Stimulated activated CD4-positive, alpha-beta T cell treated with anti-CD3 and anti-CD28 coated beads, Interleukin-1b, Interleukin-23, amount 100 ng/mL, for 1 hour (primary cell): ENCODE measurements at places on chromosomes 13 and 19.

DNA sequence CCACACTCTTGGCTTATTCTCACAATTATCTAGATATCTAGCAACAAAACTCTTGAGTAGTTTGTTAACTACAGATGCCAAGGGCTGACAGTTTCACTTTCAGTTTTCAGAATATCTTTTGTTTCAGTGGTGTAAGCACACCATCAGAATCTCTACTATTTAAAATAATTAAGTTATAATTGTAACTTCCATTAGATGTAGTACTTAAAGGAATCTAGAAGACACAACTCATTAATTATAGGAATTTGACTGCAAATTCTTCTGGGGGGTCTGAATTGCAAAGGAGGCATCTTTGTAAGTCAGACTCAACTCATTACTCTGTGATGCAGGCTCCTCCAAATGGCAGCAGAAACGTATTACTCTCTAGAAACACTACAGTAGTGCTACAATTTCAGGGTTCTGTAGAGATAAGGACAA lies 44.9 kb upstream of the USPL1 start:
- no peak for DNase-seq

DNA sequence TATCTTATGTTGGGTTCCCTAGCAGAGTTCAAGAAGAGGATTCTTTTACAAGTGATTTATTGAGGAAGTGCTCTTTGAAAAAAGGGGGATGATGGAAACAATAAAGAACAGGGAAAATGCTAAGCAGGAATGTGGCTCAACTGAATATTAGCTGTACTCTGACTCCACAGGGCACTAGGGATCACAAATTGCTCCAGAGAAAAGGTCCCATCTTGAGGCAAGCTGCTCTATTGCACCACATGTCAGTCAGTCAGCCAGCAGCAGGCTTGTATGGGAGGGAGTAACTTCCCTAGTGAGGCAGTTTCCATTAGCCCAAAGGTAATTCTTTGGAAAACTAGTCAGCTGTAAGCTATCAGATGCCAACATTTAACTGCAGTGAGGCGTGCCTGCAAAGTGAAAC lies 73.3 kb upstream of the FNDC3A start:
- no peak for DNase-seq

GRCh38 chr19:42253245-42254088 lies 1.5 kb downstream of the ERF start:
- no peak for DNase-seq

DNA sequence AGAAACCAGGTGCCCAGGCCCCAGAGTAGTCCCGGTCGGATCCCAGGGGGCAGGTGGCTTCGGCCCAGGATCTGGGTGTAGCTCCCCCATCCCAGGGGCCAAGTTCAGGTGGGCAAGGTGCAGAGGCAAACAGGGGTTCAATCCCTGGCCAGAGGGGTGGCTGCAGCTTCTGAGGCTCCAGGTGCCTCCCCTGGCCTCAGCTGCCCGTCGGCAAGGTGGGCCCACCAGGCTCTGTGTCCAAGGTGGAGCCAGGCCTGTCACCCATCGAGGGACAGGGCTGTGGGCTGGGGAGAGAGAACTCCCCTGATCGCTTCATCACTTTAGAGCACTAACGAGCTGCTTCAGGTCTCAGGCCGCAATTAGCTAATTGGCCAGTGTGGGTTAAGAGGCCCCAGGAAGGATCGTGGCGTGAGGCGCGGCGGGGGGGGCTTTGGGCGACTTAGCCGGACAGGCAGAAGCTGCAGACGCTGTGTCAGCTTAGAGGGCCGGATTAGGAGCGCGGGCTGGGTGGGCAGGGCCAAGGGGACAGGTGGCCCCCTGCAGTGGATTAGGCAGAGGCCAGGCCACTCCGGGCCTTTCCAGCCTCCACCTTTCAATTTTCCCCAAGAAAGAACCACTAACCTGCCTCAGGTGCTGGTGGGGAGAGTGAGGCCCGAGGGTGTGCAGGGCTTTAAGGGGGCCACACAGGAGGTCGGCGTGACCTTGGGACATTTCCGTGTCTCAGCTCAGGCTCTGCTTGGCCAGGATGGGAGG lies 2.8 kb upstream of the RAX2 start:
- DNase-seq: no peak

DNA sequence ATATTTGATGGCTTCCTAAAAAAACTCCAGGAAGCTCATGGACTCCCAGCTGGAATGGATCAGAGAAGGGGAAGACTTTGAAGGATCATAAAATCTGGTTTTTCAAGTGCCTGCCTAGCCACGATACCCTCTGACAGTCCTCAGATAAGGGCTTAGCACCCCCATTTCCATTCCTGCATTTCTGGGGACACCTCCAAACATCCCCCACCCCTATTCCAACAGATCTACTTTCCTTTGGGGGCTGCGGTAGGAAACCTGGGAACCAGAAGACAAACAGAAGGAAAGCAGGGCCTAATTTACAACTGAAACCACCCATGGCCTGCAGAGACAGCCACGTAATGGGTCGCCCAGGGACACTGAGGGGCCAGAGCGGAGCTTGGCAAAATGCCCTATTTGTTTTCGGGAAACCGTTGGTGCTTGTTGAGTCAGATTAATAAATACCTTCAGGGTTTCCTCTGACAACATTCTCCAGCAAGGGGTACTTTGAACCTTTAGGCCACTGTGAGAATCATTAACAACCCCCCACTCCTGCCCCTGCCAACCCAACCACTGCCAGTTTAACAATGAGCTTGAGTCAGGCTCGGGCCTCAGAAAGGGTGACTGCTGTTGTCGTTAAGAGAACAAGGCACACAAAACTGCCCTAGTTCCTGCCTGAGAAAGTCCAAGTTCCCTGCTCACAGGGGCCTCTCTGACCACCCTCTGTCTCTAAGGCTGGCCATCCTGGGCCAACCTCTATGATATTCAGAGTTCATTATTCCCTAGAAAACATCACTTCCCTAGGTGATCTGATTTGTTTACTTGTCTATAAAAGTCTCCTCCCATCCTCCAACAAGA lies 23.5 kb downstream of the RHPN2 start:
- DNase-seq: no peak

DNA sequence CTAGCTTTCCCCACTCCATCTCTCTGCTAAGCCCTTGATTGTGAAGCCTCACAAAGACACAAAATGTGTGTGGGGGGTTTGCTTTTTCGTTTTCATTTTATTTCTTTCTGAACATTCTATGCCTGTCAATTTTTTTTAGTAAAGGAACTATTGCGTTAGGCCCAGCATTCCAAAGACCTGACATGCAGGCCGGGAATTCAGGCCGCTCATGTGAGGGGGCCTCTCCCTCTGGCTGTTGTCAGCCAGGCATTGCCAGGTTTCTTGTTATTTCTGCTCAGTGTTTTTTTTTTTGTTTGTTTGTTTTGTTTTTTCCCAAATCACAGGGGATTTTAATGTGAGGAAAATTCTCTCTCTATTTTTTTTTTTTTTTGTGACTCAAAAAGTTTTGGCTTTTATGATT lies 10.3 kb upstream of the MEDAG start:
- no peak for DNase-seq

DNA sequence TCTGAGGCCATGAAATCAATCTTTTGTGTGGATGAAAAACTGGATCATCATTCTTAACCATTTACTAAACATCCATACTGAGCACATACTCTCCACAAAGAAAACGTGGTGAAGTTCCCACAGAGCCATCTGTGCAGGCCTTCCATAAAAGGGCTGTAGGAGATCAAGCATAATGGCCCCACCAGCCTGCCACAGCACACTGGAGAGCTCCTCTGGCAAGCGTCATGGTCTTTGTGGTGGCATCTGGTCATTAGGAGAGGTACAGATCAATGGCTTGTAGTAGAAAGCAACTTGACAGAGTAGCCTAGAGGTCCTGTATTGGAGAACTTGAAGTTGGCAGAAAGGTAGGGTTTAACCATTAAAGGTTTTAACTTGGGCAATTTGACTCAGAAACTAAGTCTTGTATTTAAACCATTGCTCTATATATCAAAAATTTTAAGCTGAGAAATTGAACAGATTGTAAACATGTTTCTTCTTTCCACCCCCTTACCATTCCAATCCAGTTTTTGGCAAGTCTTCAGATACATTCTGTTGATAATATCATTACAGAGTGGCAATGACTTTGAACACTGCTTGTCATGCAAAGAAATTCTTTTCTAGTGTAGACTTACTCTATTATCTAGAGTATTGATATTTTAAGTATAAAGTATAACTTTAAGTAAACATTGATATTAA lies 128.3 kb downstream of the LMO7 start:
- DNase-seq: no peak

GRCh38 chr13:43368003-43368402 lies 344.6 kb downstream of the DNAJC15 start:
- no peak for DNase-seq

DNA sequence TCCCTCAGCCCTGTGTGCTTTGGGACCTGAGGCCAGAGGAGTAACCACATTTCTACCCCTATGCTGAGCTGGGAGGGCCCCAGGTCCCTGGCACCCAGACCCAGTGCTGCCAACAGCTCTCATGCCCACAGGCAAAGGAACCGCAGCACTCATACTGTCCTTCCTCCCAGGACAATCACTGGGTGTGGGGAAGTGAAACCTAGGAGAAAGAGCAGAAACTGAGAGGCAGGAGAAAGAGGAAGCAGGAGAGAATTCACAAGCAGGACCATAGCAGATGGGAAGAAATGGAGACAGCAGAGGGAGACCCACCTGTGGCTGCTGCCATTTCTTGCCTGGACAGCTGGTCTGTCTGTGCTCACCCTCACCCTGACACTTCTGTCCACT lies 18.9 kb downstream of the CCDC97 start:
- DNase-seq: no peak

DNA sequence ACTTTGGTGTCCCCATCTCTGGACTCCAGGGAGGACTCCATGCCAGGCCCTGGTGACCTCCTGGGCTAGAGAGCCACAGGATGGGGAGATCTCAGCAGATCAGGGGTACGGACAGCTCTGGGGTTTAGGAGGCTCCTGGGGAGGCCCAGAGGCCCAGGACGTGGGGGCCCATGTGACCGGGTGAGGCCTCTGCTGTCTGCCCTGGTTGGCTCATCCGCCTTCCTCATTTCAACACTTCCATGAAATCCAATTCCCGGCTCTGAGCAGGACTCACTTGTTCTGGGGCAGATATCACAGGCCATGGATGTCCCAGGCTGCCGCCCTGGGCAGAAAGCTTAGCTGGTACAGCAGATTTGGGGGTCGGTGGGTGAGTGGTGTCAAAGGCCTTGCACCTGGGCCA lies 1.1 kb upstream of the PRAM1 start:
- no peak for DNase-seq

GRCh38 chr19:46654621-46655152 lies 6.3 kb downstream of the DACT3 start:
- no peak for DNase-seq

DNA sequence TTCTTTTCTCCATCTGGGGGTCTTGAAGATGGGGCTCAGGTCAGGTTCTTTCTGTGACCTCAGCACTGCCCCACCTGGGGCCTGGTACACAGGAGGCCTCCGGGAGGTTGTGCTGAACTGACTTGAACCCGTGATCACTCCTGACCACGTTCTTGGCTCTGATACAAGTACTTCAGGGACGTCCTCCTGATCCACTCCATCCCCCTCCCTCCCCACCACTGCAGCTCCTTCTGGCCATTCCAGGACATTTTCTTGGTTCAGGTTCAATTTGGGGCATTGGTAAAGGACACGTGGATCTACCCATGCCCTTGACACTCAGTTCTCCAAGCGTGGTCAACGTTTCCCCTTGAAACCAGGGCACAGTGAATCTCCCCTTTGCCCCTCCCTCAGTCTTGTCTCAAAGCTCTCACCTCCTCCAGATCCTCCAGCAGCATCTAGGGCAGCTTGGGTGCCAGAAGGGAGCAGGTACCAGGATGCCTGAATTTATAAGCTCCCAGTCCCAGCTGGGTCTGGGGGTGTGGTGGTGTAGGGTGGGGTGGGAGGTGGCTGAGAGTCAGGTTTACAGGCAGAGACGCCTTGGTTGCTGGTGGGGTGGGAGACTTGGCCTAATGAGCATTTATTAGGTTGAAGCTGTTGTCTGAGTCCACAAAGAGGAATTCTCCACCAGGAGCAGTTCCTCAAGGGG lies at the start of gene KLK15:
Gene KLK15, minus strand, starts transcription at position 458 of the 685 bp plus-strand sequence. CDS start 2,082 bp downstream, outside the sequence.
- no peak for DNase-seq

GRCh38 chr19:14081797-14082674 lies 3.5 kb downstream of the C19orf67 start:
- DNase-seq: no peak

- DNase-seq: no peak
Observed at GRCh38 chr13:98184792-98185191, 7.7 kb upstream of the RNF113B start.

DNA sequence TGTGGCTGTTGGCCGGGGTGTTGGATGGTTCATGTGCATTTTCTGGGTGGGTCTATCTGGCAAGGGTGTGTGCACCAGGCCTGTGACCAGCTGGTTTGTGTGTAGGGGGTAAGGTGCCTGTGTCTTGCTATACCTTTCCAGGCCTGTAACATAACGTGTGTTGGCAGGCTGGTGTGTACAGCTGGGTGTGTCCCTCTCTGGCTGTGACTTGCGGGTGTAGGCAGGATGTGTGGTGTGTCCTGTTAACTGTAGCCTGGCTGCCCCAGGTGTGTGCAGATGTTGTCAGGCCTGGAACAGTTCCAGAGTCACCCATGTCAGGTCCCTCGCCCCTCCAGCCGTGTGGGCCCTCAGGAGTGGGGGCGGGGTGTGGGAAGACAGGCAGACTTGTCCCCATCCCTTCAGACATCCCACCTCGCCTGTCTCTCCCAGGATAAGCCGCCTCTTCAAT lies 9.8 kb downstream of the KCTD15 start:
- DNase-seq: no peak

DNA sequence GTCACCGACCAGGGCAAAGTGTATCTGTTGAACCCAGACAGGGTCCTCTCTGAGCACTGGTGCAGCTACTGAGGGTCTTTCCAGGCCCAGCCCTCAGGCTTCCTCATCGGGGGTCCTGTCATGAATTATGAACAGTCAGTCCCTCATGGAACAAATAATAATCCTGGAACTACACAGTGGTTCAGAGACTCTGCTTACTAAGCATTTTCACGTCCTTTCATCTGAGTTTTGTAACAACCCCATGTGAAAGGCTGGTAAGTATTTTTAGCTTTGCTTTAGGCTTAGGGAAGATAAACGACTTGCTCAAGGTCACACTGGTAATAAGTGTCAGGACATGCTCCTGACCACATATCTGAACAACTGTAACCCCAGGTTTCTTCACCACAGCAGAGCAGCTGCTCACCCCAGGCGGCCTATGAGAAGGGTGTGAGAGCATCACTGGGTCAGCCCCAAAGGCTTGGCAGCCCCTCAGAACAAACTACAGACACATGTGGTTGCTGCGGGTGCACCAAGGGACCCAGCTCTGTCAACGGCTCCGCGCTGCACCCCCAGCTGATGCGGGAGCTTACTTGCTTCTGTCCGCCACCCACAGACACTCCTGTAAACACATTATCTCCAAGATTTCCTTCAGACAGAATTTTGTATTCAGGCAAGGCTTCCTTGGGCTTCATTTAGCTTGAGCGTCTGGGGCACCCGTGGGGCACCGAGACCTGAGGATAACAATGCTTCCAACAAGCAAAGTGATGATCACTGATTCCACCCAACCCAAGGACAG lies 19.4 kb upstream of the GSX1 start:
- DNase-seq: no peak

GRCh38 chr19:12967907-12968306 lies 1.5 kb upstream of the DAND5 start:
- DNase-seq: no peak

- DNase-seq: no peak
Observed at GRCh38 chr13:74443631-74444030, 309.4 kb upstream of the KLF12 start.
